NCI-H2081 treated with DMSO at 0.1 percent for 48 hours (cell line): ENCODE measurements at places on chromosomes 12 and 14.

- DNase-seq, result no peak
Observed at GRCh38 chr12:10849425-10849878, at the start of gene PRR4. Gene PRR4, minus strand, starts transcription at chr12:10849475. Its CDS starts 38 bp downstream, at chr12:10849437.

DNA sequence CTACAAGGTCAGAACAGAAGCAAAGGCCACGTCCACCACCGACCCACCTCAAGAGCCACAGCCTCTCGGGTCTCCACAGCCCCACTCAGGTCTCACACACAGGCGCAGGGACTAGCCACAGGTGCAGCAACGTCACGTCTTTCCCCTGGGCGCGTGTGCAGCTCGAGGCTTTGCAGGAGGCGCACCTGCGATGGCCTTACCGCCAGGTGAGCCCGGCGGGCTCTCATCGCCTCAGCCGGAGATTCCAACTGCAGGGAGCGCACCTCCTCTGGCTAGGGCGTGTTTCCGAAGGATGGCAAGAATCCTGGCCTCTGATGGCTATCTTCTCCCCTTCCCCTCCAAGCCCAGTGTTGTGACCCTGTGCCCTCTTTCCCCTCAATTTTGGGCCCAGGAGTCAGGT is at the start of gene HIGD1C:
TSS of gene HIGD1C (plus strand) at position 35 of the 400 bp plus-strand sequence. CDS start 1,455 bp downstream, outside the sequence.
- DNase-seq, result no peak

DNA sequence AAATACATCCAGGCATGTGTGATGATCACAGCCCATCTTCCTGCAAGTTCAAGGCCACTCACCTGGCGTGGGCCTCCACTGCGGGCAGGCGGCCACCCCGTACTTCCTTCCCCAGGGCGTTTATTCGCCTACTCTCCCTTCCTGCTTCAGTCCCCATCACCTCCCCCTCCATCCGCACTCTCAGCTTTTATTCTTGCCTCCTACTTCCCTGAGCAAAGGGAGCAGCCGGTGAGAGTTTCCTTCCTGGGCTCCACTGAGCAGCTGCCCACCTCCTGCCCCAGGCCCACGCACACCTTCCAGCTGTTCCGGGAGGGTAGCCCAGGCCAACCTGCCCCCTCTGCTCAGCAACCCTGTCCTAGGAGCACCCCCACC is 4.1 kb downstream of the CYP46A1 start:
- DNase-seq, result no peak

DNA sequence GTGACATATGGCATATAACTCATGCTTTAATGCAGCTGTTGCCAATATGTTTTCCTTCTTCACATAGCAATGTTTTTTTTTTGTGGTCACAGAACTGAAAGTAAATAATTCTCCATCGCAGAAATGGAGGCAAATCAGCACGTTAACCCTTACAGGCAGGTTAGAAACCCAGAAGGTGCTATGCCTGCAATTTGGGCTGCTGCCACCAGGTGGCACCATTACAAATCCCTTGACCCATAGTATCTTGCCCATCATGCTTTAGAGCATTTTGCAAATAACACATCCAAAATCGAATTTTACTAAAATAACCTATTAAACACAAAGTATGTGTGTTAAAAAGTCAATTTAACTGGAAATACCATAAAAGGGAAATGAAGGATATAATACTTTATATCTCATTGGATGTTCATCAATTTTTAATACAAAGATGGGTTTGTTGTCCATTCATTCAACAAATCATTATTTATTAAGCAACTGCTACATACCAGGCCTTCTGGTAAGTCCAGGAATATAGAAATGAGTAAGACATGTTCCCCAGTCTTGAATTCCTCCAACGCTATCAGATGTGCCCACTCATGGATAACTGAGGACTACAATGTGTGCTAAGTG is 340.1 kb downstream of the GLT1D1 start:
- no peak for DNase-seq

- no peak for DNase-seq
Observed at GRCh38 chr12:132067182-132067581, 76.9 kb downstream of the DDX51 start.

- DNase-seq, result no peak
Observed at GRCh38 chr14:87567618-87568295, 425.2 kb downstream of the GALC start.

- no peak for DNase-seq
Observed at GRCh38 chr14:77549451-77549850, 50.8 kb upstream of the ISM2 start.

- DNase-seq, result no peak
Observed at GRCh38 chr14:91378930-91379578, 38.6 kb downstream of the CCDC88C start.

DNA sequence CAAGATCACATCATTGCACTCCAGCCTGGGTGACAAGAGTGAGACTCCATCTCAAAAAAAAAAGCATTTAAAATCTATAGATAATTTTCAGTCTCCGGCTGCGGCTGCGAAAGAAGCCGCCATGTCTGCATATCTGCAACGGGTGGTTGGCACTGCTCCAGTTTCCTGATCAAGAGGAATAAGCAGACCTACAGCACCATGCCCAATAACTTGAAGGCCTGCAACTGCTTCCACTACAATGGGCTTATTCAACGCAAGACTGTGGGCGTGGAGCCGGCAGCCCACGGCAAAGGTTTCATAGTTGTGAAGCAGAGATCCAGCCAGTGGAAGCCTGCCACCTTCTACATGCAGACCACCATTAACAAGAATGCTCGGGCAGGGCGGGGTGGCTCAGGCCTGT is 30.6 kb upstream of the EID3 start:
- no peak for DNase-seq

DNA sequence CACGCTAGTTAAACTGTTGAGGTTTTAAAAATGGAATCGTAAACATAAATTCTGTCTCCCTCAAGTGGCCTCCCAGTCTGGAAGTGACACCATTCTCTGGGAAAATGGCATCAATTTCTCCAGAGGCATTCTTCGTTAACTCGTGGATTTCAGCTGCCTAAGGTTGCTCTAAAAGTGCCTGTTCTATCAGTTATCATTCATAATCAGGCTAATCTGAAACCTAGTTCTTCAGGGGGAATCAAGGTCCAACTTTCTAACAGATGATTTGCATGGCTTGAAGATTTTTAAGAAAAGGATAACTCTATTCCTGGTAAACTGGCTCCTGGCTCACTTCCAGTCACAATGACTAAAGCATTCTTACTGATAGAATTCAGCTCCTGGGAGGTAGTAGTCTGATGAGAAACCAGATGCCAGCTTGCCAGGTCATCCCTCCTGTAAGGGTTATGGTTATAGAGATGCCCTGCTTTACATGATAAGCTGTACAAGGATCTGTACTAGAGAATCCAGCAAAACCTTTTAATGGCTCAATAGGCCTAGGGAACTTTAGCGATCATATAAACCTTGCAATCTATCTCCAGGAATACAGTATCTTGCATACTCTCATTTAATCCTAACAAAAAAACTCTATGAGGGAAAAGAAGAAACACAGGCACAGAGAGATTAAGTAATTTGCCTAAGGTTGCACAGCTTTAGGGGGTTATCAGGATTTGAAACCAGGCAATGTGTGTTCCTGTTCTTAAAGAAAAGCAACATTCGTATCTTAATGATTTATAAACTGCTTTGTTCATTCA is 1.5 kb downstream of the L3HYPDH start:
- no peak for DNase-seq

- no peak for DNase-seq
Observed at GRCh38 chr14:94649543-94650443, 37.6 kb downstream of the SERPINA3 start.

DNA sequence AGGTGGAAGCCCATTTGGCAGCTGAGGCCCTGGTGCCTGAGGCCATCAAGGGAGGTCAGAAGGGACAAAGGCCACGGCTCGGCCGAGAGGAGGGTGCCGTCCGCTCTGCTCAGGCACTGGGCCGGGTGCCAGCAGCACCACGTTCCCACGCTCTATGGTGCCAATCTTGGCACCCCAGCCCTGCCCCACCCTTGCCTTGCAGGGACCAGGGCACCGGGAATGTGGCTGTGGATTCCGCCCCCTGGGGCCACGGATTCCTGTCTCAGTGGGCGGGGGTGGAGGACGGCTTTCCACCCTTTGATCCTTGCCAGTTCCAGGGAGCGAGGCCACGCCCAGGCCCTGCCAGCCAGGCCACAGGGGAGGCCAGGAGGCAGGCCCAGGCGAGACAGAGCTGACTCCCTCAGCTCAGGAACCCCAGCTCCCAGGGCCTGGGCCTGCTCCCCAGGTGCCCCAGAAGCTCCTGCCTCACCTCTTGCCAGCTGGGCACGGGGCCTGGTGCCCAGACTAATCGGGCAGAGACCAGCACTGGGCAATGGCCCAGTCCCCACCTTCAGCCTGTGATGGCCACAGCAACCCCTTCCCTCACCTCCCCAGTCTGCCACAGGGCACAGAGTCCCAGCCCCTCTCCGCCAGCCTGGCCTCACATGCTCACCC is 26.4 kb upstream of the GPR132 start:
- DNase-seq, result no peak

DNA sequence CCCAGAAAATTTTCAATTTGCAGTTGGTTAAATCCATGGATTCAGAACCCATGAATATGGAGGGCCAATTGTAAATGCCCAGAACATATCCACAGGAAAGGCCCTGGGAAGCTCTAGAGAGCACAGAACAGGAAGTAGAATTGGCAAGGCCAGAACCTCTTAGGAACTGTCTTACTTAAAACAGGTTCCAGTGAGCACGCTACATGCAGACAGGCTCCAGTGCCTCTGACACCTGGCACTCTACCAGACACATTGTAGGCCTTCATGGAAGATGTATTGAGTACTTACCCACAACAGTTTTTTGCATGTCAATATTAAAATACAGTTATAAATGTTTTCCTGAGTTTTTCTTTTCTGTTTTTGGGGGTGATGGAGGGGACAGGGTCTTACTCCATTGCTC is 188.2 kb upstream of the FRMD6 start:
- DNase-seq, result no peak

- peak; percentile 60 for DNase-seq
Observed at GRCh38 chr12:7100239-7100638, 8.0 kb upstream of the C1R start.

GRCh38 chr14:89352976-89353765 is 63.9 kb downstream of the FOXN3 start:
- no peak for DNase-seq

DNA sequence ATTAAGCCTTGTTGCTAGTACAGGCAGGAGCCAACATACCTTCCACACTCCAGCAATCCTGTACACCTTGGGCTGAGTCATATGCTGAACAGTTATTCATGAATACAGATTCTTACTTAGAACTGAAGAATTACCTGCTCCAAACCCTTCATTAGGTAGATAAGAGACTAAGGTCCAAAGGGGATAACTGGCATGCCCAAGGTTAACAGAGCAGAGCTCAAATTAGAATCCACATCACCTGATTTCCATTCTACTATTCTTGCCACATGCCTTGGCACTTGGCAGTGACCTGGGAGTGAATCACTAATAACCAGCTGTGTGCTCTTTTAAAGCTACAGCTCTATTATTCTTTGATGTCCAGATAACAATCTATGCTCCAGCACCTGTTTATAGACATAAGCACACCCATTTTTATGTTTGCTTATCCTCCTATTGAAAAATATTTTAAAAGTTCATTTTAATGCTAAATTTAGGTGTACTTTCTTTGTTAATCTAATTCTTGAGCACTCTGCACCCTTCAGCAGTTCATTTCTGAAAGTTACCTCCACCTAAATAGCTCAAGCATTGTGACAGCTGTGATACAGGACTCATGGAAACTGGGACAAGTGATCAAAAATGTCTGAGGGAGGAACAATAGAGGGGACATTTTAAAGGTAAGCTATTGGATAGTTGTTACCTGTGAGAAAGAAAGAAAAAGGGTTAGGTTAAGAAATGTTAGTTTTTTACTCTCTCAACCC is 19.4 kb downstream of the LPCAT3 start:
- no peak for DNase-seq

DNA sequence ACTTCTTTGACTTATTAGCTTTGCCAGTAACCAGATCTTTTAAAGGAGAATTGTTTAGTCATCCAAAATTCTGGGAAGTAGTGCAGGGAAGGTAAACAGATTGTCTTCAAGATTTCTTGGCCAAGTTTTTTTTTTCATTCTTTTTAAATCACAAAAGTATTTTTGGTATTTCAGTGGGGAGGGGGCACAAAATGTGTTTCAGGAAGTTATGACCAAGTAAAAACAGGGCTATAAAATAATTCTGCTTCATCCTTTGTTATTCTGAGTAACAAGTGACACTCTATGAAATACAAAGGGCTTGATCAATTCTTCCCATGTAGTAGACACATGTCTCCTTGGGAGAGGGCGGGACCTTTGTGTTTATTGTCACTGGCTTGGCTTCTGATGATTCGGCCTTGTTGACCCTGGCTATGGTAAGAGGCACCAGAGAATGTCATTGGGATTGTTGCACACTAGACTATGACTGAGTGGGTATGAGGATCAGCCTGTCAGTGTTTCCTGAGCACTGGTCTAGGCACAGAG is 55.4 kb downstream of the SUSD6 start:
- DNase-seq, result no peak

GRCh38 chr14:56115976-56116893 is 2.0 kb upstream of the PELI2 start:
- no peak for DNase-seq

GRCh38 chr14:90544971-90545370 is 148.1 kb downstream of the CALM1 start:
- no peak for DNase-seq

DNA sequence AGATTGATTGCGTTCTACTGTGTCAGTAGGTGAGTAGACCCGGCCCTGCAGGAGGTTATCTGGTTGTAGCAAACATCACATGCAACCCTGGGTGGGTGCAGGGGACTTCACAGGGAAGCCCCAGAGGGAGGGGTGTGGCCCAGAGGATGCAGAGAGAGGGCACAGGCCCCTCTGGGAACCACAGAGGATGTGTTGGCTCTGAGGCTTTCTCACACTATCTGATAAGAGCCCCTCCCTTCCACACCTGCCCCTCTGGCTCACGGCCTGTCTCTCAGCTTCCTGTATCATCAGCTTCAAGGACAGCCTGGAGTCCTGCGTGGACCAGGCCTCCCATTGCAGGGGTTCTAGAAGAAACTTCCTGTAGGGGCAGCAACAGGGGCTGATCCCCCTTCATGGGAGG is 101.9 kb downstream of the RIN3 start:
- DNase-seq, result no peak

DNA sequence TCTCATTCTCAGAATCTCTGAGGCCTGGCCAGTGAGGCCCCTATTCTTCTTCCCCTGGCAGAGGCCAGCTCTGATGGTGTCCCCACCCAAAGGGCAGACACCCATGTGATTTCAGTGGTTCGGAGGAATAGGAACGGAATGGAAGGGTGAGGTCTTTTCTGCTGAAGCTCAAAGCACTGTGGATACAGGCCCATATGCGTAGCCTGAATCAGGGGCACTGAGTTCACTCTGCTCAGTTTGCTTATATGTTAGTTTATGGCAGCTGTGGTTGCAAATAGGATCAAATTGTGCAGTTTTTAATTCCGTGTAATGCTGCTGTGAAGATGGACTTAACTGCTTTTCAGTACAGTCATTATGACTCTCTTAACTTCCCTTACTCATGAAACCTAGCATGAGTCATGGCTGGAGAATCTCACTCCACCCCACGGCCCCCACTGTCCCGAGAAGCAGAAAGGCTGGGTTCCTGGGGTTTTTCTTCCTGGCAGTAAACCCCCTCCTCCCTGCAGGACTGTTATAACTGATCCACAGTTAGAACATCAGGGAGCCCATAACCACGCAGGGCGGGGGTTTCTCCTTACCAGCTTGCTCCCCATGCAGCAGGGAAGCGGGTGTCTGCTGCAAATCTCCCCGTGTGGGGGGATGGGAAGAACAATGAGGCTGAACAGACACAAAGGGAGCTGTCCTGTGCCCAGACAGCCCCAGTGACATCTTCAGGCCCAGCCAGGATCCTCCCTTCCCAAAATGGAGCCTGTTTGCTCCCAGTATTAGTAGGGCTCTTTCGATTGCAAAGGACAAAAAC is 122.7 kb downstream of the SLC38A6 start:
- DNase-seq, result no peak
